ENCODE measurements at places on chromosomes 5 and 9. TPM values are rescaled to one million over a fixed set of nuclear protein-coding genes. Genes with fewer than 3 reads are reported as not detected.
A peak's percentile ranks its signal among the peaks of the same experiment; 100 is the strongest.

GRCh38 chr9:114327749-114328148 is 1.9 kb upstream of the ORM2 start:
- no peak for DNase-seq

GRCh38 chr5:35194635-35195471 is 35.4 kb downstream of the PRLR start:
- DNase-seq: no peak

DNA sequence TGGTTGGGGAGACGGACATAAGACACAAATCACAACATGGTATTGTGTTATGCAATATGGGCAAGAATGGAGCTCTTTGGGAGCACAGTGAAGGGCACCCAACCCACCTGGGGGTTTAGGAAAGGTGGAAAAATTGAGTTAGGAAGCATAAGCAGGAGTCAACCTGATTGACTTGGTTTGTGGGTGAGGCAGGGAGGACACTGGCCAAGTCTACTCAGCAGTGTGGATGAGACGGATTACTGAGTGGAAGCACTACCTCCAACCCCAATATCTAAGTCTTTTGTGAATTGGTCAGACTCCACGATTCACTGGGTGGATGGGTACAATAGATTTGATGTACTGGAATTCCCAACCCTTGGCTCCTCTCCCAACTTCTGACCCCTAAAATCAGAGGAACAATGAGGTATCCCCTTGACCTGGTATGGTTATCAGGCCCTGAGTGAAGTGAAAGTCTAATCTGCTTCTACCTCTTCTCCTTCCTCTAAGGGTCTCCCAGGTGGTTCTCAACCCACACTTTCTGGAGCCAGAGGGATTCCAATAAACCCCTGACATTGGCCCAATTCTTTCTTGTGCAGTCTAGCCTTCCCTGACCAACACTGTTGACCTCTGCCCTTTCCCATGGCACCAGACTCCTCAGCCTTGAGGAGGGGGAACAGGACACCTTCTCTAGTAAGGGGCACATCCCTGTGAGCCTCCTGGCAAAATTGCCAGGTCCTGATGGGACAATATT is 5.2 kb downstream of the EGR1 start:
- DNase-seq: no peak

DNA sequence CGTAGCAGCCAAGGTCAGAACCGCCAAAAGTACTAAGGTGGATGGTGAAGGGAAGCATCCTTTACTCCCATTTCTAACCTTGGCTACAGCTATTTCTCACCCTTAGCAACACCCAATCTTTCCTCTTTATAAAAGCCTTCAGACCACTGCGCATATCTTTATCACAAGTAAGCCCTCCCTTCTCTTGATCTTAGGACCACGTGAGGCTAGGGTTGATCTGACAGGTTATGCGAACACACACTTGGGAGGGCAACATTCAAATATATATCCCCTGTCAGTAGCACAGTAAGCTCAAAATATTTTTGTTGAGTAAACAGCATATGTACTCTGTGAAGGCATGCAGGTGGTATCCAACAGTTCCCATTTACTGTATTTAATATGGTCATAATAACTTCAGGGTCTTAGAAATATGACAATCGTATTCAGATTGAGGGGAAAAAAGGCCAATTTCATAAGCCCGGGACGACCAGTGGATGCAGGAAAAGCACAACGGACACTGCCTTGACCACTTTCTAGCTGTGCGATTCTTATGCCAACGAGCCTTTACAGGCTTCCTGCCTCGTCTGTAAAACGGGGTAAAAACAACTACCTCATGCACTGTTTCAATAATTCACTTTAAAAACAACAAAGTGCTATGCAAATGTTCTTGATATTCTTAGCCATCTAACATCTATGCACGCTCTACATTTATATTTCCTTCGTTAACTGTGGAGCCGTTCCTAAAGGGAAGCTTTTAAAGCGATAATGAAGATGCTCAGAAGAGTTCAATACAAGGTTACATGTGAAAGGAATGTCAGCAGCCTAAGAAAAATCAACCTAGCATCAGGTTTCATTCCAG is 1.3 kb downstream of the ARSB start:
- peak; percentile 48 for DNase-seq

DNA sequence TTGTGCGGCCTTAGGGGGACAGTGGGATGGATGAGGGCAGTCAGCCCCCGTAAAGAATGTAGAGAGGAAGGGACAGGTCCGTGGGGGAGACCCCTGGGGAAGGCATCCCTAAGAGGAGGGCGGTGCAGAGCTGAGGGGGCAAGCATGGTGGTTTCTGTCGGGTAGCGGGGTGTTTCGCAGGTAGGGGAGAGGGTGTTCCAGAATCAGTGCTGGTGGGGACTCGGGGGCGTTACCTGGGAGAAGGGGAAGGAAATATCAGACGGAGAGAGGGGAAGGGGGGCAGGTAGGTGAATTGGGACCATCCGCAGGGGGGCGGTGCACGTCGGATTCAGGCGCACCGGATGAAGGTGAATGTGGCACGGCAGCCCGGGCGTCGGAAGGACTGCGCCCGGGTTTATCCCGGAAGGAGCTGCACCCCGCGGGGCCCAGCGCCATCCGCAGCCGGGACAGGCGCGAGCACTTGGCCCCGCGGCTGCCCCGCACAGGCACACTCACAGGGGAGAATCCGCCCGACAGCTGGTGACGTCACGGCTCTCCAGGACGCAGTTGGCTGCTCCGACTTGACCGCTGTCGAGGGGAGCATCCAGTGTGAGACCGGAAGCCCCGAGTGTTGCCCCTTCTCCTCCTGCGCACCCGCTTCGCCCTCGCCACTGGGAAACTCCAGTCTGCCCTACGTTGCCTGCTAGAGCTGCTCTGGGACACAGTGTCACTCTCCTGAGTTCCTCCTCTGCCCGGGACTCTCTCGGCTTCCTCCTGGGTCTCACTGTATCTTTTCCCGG is 1.3 kb downstream of the CD72 start:
- DNase-seq: peak; percentile 49

- DNase-seq: no peak
Measured at GRCh38 chr5:128318691-128319090, 219.4 kb downstream of the FBN2 start.

- peak; percentile 41 for DNase-seq
Measured at GRCh38 chr5:95841914-95842812, 19.6 kb upstream of the GLRX start.

DNA sequence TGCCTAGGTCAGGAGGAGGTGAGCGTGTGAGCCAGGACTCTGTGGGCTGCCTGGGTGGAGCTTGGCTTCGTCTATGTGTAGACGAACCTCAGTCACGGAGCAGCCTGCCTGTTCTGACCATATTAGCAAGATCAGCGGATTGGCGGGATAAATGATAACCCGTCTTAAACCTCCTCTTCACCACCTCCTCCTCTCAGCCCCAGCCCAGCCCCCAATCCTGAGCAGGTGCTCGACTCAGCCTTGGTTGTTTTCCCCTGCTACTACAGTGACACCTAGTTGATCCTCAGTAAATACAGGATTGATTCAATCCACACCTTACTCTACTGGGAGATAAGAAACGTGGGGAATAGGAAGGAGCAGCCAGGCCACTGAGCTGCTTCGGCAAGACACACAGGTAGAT is 286.1 kb downstream of the IRX2 start:
- no peak for DNase-seq

DNA sequence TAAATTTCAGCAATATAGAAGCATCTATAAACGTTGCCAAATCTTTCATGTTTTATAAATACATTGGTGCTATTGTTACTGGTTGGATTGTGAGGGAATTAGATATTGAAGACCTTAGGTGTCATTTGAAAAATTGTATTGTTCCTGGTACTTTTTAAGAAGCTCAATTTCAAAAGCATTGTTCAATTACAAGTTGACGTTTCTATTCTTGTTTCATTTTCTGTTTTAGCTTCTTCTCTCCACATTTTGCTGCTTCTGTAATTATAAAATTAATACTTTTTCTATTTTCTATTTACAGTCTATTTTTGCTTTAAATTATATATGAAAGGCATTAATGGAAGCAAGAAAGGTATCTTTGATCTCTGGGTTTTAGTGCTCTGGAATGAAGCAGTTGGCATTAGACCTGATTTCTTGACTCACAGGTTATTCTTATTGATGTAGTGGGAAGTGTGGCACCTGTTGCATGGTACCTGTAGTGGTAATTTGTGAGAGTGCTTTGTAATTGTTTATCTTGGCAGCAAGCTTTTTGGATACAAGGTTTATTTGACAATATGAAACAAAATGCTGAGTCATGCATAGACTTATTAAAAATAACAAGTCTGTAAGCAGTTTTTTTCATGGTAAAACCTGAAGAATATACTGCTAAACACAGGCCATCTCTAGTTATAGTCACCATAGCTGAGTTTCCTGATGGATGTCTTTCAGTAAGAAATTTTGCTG is 13.2 kb downstream of the MACIR start:
- DNase-seq: peak; percentile 21

DNA sequence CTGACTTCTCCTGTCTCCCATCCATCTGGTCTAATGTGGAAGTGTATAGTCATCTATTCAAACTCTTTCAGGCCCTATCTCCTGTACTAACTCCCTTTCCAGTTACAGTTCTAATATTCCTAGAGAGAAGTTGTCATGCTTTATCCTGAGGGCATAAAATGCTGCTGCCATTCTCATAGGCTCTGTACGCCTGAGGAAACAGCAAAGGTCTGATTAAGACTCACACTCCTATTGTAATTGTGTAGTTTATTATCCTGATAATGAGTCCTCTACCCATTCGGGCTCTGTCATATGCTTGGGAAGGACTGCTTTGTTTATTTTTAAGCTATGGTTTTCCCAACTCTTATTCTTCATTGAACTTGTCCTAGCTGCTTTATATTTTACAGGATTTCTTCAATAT is 290.4 kb downstream of the TMEM38B start:
- DNase-seq: no peak

GRCh38 chr5:74386571-74387334 is 253.8 kb downstream of the ENC1 start:
- DNase-seq: no peak

DNA sequence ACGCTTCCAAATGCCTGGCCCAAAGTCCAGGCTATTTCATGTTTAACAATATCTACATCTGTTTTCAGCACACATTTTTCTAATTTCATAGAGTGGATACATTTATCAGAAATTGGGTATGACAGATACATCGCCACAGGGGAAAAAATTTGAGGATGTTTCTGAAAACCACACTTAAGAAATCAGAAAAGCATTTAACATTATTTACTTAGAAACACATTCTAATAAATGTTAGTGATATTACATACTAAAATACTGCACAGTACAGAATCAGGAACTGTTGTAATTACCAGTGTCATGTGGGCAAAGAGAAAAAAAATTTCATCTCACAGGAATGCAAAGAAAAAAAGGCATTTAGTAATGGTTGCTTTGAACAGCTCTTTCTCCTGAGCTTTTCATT is 310.5 kb upstream of the KIF2A start:
- DNase-seq: no peak

DNA sequence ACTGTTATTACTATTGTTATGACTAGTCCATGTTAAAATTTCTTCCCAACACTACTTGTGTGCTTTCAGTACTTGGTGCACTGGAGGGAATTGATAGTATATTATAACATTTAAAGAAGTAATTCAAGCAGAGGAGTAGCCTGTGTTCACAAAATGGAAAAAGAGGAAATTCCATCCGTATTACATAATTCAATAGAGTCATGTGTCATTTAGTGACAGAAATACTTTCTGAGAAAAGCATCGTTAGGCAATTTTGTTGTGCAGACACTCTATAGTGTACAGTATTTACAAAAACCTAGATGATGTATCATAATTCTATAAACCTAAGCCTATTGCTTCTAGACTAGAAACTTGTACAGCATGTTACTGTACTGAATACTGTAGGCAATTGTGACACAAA is 78.3 kb upstream of the PCSK5 start:
- DNase-seq: no peak

DNA sequence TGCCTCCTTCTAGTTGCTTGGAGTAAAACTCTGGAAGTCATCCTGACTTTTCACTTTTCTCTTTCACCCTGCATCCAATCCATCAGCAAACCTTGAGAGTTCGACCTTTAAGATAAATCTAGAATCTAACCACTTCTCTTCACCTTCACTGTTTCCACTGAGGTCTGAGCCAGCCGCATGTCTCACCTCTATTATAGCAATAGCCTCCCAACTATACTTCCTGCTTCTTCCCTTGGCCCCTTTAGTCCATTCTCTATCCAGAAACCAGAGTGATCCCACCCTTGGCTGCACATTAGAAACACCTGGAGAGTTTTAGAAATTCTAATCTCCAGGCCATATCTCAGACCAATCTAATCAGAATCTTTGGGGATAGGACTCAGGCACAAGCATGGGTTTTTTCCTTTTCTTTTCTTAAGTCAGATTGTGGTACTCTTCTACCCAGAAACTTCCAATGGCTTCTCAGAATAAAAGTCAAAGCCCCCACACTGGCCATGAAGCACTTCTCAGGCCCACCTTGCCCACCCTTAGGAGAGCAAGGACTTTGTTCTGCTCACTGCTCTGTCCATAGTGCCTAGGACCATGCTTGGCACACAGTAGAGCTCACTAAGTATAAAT is 33.1 kb downstream of the MFAP3 start:
- DNase-seq: no peak

- no peak for DNase-seq
Measured at GRCh38 chr5:168295574-168296201, 4.2 kb downstream of the WWC1 start.

DNA sequence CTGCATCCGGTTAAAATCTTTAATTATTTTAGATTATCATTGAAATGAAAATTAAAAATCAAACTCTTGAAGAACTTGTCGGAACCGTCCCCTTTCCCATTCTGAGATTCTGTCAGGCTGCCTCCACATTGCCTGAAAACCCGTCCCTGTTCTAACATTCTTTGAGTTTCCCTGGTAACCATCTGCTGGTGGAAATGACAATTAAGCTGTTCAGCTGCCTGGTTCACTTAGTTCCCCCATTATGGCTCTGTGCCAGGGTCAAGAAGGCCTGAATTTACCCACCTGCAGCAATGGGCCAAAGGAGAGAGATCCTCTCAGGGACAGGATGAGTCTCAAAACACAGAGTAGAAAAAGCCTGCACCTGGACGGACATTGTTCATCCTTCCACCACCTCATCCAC is 11.8 kb upstream of the TCOF1 start:
- DNase-seq: no peak

DNA sequence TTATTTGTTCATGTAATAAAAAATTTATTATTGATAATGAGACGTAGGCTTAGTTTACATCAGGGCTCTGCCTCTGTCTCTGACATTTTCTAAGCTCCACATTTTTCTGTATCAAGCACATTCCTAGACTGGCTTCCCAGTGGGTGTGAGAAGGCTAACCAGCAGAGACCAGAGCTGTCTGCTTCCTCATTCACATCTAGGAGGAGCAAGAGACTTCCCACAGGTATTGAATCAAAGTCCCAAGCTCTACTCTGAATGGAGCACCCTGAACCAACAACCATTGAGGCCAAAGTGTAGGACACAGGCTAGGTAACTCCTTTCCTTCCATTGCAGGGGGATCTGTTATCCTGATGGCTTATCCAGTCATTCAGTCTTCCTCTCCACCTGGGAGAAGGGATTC is 72.4 kb downstream of the PARP8 start:
- no peak for DNase-seq

- peak; percentile 60 for DNase-seq
Measured at GRCh38 chr9:18658804-18659705, 185.1 kb downstream of the ADAMTSL1 start.

GRCh38 chr5:38968665-38969064 is 105.5 kb downstream of the RICTOR start:
- DNase-seq: no peak

Gene RASEF
- total RNA-seq: 0.17 TPM

Gene NUTM2F
- total RNA-seq: not detected

Gene AQP7
- total RNA-seq: not detected

Gene SOWAHA
- not detected for total RNA-seq

Gene ENTREP1
- 8.0 TPM for total RNA-seq

Gene GNA14
- 34.9 TPM for total RNA-seq

Gene IFNB1
- total RNA-seq: not detected

Gene IFNA5
- not detected for total RNA-seq

Gene VCAN
- 5.7 TPM for total RNA-seq

Gene VAV2
- 22.7 TPM for total RNA-seq

Gene IGIP
- total RNA-seq: 5.0 TPM

Gene TAF11L5
- not detected for total RNA-seq
